ENCODE measurements at places on chromosomes 6 and 20.

DNA sequence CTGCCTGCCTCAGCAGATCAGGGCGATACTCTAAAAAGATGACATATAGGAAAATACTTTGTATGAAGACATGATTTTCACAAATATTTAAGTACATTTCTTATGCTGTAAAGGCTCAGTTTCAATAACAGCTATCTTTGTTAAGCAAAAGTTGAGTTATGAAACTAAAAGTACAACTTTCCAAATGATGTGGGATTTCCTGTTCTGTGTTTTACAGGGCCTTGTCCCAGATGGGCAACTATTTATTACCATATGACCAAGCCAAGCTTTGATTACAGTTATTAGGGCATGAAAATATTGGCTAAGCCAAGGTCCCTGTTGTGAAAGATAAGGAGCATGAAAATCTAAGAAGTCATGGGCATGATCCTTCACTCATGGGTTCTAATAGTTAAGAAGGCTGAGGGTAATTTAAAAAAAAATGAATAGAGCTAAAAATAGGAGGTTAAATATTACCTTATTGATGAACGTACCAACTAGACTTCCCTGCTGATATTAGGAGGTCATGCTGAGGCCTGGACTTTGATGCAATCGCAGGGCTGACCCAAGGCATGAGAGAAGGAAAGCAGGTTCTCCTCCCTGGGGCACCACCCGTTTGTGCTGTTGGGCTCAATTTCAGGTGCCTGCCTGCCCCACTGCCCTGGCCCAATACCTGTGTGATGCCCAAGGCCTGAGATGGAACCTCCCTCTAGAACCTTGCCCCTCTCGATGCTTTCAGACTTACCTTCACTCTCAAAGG is 294.4 kb upstream of the PRDM1 start:
- no peak for DNase-seq

- DNase-seq: no peak
Measured at GRCh38 chr20:58549231-58550209, 34.3 kb upstream of the APCDD1L start.

DNA sequence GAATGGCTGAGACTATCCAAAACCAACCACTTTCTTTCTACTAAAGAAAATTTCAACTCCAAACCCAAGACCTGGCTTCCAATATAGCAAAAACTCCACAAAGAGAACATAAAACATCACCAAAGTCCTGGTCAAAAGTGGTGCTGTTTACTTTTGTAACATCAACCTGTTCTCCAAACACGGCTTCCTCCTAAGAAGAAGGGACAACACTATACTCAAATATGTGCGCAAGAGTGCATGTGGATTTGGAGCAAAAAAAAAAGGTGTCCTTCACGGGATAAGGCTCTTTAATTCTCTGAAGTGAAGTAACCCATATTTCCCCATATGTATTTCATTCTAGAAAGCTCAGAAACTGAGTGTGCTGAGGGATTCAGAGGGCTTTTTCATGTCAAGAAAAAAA is 6.6 kb downstream of the B4GALT5 start:
- no peak for DNase-seq

DNA sequence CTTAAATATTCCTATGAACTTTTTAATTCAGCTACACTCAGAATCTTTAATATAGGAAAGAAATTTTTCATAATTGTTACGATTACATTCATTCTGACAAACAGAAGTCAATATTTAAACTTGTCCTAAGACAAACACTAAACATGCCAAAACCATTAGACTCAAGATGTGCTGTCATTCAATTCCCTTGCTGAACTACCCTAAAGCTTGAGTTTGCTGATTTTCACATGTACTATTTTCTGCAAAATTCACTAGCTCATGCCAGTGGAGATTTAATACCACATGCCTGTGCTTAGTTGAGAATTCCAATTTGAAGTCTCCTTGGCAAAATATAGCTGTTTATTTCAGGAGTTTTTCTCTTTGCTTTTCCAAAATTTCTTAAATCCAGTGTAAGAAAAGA is 448.0 kb downstream of the COL12A1 start:
- no peak for DNase-seq

- no peak for DNase-seq
Measured at GRCh38 chr6:53691252-53691651, 25.7 kb upstream of the KLHL31 start.

Data from Panc1 (cell line).